ENCODE measurements at places on chromosomes 2 and 18.

- no peak for DNase-seq
Measured at GRCh38 chr2:213125646-213126347, 25.6 kb downstream of the IKZF2 start.

- DNase-seq, result no peak
Measured at GRCh38 chr2:102063487-102063911, 71.7 kb downstream of the IL1R2 start.

DNA sequence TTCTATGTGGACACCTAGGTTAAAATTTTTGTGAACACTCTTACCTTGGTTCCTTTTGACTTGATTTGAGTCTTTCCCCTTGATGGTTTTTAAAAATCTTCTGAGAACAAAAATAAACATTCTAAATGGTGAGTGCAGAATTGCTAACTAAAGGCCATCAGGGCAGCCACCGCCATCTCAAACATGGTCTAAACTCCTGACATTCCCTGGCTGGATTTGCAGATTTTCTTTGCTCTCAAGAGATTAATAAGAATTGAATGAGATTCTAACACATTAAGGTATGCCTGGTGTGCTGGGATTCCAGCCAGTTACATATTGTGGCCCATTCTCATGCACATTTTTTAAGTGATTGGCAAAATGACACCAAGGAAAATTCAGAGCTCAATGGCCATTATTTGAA lies 17.2 kb upstream of the CTDP1 start:
- no peak for DNase-seq

DNA sequence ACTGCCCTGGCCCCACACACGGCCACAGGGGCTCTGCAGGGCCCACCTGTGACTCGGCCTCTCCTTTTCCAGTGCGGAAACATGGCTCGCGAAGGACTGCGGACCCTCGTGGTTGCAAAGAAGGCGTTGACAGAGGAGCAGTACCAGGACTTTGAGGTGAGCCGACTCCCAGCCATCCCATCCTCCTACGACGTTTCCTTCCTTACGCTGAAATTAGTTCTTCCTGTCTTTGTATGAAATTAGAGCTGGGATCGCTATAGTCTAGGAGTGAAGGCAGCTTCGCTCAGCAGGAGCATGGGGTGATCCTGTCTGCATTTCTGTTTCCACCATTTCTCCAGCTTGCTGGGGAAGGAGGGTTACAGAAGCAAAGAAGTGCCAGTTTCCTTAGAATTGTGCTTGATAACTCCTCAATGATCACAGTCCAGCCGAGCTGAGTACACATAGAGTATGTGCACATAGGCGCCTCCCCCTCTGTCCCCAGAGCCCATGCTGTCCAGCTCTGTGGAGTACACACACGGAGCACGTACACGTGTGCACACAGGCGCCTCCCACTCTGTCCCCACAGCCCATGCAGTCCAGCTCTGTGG lies 59.1 kb upstream of the NFATC1 start:
- DNase-seq, result no peak

GRCh38 chr18:21857871-21858270 lies 117.3 kb downstream of the MIB1 start:
- no peak for DNase-seq

GRCh38 chr2:169961911-169962310 lies 134.7 kb downstream of the UBR3 start:
- DNase-seq, result no peak

DNA sequence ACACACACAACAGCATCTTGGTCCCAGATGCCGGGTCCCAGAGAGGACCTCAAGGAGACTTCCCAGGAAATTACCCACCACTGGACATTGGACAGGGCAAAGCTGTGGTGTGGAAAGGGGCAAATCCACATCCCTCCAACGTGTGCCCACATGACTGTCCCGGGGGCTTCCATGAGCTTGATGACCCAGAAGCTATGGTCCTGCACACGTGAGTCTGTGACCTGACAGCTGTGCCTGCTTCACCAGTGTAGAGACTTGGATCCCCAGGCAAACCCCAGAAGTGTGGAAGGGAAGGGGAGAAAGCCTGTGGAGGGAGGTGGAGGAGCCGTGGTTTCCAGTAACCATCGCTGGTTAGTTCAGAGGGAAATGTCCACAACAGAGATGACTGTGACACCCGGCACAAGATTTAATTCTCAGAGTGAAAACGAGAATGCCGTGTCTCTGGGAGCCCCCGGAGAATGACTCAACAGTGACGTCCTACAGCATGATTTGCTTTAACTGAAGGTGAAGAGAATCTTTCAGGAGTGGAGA lies 19.1 kb upstream of the GPR55 start:
- no peak for DNase-seq

DNA sequence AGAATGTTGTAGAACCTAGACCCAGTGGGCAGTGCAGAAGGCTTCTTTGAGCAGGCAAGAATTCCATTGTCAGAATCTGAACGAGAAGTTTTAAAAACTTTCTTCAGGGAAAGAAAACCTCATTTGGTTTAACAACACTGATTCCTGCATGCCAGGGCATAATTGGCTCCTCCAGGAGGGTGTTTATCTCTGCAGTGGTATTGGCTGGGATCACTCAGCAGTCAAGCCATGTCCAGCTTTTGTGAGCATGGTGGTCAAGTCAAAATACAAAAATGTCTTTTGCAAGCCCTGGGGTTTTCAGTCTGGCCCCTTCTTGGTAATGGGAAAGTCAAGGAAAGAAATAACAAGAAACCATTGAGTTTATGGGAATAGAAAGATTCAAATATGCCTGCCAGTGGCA lies 28.3 kb downstream of the FHOD3 start:
- DNase-seq, result no peak

- DNase-seq, result no peak
Measured at GRCh38 chr2:12428324-12428723, 288.4 kb upstream of the TRIB2 start.

Measured in T-helper 22 cell (primary cell).